Chondrocyte (in vitro differentiated cells): ENCODE measurements at places on chromosomes 4 and X. TPM values are rescaled to one million over a fixed set of nuclear protein-coding genes. Genes with fewer than 3 reads are reported as not detected.
A peak's percentile ranks its signal among the peaks of the same experiment; 100 is the strongest.

The LRPAP1 gene
- 135 to 142 TPM (median 142 TPM) in 3 replicates for total RNA-seq

- H3K27me3 ChIP-seq, result no peaks in the 10 kb centered on the region
- H3K4me3 ChIP-seq, result no peak overlapping the region
- no peak for DNase-seq
- no peak overlapping the region for H3K27ac ChIP-seq
- no peaks in the 10 kb centered on the region for H3K4me1 ChIP-seq
Observed at GRCh38 chrX:133437356-133437755, 22.1 kb upstream of the GPC4 start.

DNA sequence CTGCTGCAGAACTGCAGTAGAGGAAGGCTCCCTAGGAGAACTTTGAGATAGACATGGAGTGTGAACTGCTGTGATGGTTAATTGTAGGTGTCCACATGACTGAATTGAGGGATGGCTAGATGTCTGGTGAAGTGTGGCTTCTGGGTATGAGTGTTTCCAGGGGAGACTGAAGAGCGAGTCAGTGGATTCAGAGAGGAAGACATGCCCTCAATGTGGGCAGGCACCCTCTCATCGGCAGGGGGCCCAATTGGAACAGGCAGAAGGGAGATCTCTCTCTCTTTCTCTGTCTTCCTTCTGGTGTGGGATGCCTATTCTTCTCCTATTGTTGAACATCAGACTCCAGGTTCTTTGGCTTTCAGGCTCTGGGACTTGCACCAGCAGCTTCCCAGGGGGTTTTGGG is 304.7 kb upstream of the GATB start:
- H3K27me3 ChIP-seq, result peaks cover 15% of the 10 kb centered on the region
- DNase-seq, result no peak
- H3K4me1 ChIP-seq, result no peaks in the 10 kb centered on the region
- H3K36me3 ChIP-seq, result no peaks in the 10 kb centered on the region
- H3K4me3 ChIP-seq, result no peak overlapping the region

The ZNF827 gene
- total RNA-seq, result 23.8 to 40.9 TPM (median 27.6 TPM) in 3 replicates

The ADH1C gene
- not detected in 3 replicates for total RNA-seq

GRCh38 chrX:24387724-24388123 is 27.3 kb downstream of the SUPT20HL1 start:
- H3K4me3 ChIP-seq, result no peak overlapping the region
- peaks cover 2% of the 10 kb centered on the region for H3K4me1 ChIP-seq
- H3K36me3 ChIP-seq, result peaks cover 1% of the 10 kb centered on the region
- no peak for DNase-seq

- H3K27ac ChIP-seq, result no peak overlapping the region
- no peak overlapping the region for H3K4me3 ChIP-seq
- H3K27me3 ChIP-seq, result no peaks in the 10 kb centered on the region
Observed at GRCh38 chrX:27598312-27598711, 8.2 kb downstream of the DCAF8L2 start.

DNA sequence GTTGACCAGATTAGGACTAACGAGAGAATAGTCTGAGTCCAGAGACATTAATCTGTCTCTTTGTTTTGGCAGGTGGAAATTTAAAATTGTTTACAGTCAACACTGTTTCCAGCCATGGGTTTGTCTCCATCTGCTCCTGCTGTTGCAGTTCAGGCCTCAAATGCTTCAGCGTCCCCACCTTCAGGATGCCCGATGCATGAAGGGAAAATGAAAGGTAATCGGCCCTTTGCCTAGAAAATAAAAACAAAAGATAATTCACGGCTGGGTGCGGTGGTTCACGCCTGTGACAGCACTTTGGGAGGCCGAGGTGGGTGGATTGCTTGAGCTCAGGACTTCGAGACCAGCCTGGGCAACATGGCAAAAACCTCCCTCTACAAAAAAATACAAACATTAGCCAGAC is 815 bp downstream of the HCCS start:
- peaks cover 32% of the 10 kb centered on the region for H3K4me1 ChIP-seq
- H3K27ac ChIP-seq, result peak overlapping the region; percentile 94
- H3K4me3 ChIP-seq, result peak overlapping the region; percentile 86
- no peak for DNase-seq

DNA sequence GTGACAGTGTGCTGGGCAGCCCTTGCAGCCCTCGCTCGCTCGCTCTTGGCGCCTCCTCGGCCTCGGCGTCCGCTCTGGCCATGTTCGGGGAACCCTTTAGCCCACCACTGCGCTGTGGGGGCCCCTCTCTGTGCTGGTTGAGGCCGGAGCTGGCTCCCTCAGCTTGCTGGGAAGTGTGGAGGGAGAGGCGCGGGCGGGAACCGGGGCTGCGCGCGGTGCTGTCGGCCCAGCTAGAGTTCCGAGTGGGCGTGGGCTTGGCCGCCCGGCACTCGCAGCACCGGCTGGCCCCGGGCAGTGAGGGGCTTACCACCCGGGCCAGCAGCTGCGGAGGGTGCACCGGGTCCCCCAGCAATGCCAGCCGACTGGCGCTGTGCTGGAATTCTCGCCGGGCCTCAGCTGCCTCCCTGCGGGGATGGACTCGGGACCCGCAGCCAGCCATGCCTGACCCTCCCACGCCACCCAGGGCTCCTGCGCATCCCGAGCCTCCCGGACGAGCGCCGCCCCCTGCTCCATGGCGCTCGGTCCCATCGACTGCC is 770.1 kb upstream of the GALNTL6 start:
- no peaks in the 10 kb centered on the region for H3K4me1 ChIP-seq
- H3K4me3 ChIP-seq, result no peak overlapping the region
- H3K27me3 ChIP-seq, result no peaks in the 10 kb centered on the region
- H3K36me3 ChIP-seq, result no peaks in the 10 kb centered on the region
- DNase-seq, result peak; percentile 84

- no peak for DNase-seq
- H3K36me3 ChIP-seq, result peaks cover 6% of the 10 kb centered on the region
- H3K4me3 ChIP-seq, result no peak overlapping the region
- H3K4me1 ChIP-seq, result no peaks in the 10 kb centered on the region
Observed at GRCh38 chr4:87370068-87370467, 20.9 kb downstream of the HSD17B11 start.

DNA sequence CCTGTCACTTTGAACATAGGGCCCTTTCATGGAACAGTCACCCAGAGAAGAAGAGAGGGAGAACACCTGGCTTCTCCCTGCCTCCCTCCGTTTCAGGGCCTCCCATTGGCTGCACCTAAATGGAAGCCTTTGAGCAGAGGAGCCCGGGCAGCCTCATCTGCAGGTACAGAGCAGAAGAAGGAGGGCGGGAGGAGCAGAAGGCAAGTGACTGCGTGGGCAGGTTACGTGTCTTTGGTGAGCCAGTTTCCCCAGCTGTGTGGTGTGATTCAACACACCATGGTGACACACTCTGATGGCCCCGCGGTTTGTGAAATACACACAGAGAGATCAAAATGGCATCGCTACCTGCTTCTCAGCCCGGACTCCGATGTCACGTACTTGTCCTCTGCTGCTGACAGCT is 431 bp downstream of the C4orf50 start:
- no peaks in the 10 kb centered on the region for H3K4me1 ChIP-seq
- peaks cover 32% of the 10 kb centered on the region for H3K27me3 ChIP-seq
- peak; percentile 61 for DNase-seq

The SRPX gene
- 33.5 to 35.8 TPM (median 34.2 TPM) in 3 replicates for total RNA-seq

GRCh38 chr4:80017125-80017854 is 55.7 kb downstream of the ANTXR2 start:
- no peak overlapping the region for H3K4me3 ChIP-seq
- peaks cover 1% of the 10 kb centered on the region for H3K36me3 ChIP-seq
- DNase-seq, result no peak
- H3K27me3 ChIP-seq, result no peaks in the 10 kb centered on the region

DNA sequence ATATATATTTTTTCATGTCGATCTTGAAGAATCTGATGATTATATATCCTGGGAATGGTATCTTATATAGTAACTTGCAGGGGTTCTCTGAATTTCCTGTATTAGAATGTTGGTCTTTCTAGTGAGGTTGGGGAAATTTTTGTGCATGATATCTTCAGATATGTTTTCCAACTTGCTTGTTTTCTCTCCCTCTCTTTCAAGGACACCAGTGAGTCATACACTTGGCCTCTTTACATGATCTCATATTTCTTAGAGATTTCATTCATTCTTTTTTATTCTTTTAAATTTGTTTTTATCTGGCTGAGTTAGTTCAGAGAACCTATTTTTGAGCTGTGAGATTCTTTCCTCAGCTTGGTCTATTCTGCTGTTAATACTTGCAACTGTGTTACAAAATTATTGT is 27.2 kb upstream of the C4orf17 start:
- no peak for DNase-seq
- H3K27me3 ChIP-seq, result peaks cover 15% of the 10 kb centered on the region
- peaks cover 5% of the 10 kb centered on the region for H3K36me3 ChIP-seq
- no peaks in the 10 kb centered on the region for H3K4me1 ChIP-seq
- H3K27ac ChIP-seq, result no peak overlapping the region
- H3K4me3 ChIP-seq, result no peak overlapping the region

DNA sequence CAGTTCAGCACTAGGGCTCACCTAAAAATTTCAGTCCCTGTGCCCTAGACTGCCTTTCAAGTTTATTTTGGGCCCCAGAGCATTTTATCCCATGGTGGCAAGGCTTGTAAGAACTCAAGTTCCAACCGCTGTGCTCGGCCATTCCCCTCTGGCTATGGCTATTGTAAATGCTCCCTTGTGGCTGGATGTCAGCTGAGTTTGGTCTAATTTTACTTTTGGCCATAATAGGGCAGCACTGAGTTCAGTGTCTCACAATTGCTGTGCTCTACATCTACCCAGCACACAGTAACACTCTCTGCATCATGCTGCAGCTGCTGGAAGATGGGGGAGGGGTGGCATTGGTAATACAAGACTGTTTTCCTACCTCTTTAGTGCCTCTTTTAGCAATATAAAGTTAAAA is 210.8 kb upstream of the IRS4 start:
- no peaks in the 10 kb centered on the region for H3K4me1 ChIP-seq
- H3K27ac ChIP-seq, result no peak overlapping the region
- no peak overlapping the region for H3K4me3 ChIP-seq
- DNase-seq, result no peak
- H3K27me3 ChIP-seq, result peaks cover 2% of the 10 kb centered on the region
- no peaks in the 10 kb centered on the region for H3K36me3 ChIP-seq

GRCh38 chr4:176441594-176441993 is 121.8 kb downstream of the SPCS3 start:
- no peak overlapping the region for H3K27ac ChIP-seq
- H3K27me3 ChIP-seq, result no peaks in the 10 kb centered on the region
- no peak for DNase-seq
- H3K4me1 ChIP-seq, result peaks cover 22% of the 10 kb centered on the region
- H3K36me3 ChIP-seq, result no peaks in the 10 kb centered on the region
- no peak overlapping the region for H3K4me3 ChIP-seq

The EVC2 gene
- total RNA-seq, result 2.8 to 5.5 TPM (median 5.5 TPM) in 3 replicates

The CLDN2 gene
- total RNA-seq, result 0.07 TPM in 1 of 3 replicates, not detected in the others

- peaks cover 33% of the 10 kb centered on the region for H3K4me1 ChIP-seq
- DNase-seq, result no peak
- H3K4me3 ChIP-seq, result no peak overlapping the region
- peak overlapping the region; percentile 54 for H3K27ac ChIP-seq
Observed at GRCh38 chr4:128606173-128606572, 203.3 kb upstream of the JADE1 start.

DNA sequence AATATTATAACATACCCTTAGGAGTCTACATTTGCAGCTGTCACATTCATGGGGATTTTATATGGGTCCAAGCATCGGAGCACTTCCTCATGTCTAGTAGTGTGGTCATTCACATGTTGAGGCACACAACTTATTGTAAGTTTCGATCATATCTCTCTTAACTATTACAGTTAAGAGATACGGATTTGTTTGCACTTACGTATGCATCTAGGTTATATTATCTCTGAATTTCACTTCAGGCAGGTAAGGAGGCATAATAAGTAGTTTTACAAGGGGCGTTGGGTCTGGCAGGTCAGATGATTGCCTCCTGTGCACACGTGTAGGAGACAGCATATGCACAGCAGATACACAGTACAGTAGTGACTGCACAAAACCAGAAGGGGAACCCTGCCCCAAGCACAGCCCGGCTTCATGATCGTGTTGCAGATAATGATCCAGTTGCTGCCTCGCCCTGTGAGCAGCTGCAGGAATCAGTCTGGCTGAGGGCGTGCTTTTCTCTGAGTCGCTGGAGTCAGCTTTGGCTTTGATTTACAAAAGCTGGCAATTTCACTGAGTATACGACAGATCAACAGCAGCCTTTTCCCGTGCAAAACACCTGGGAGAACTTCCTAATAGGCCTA is 302.9 kb upstream of the GATB start:
- no peak for DNase-seq
- no peak overlapping the region for H3K4me3 ChIP-seq
- H3K36me3 ChIP-seq, result no peaks in the 10 kb centered on the region
- no peak overlapping the region for H3K27ac ChIP-seq
- H3K4me1 ChIP-seq, result no peaks in the 10 kb centered on the region

The SPACA5 gene
- total RNA-seq, result not detected in 3 replicates

The EGF gene
- 0.87 to 1.4 TPM (median 1.3 TPM) in 3 replicates for total RNA-seq

- H3K4me1 ChIP-seq, result no peaks in the 10 kb centered on the region
- DNase-seq, result no peak
- no peak overlapping the region for H3K4me3 ChIP-seq
- H3K27me3 ChIP-seq, result peaks cover 25% of the 10 kb centered on the region
Observed at GRCh38 chr4:79576429-79576753, 168.4 kb upstream of the GK2 start.

- H3K36me3 ChIP-seq, result peaks cover 3% of the 10 kb centered on the region
- no peak overlapping the region for H3K4me3 ChIP-seq
- DNase-seq, result no peak
- peaks cover 5% of the 10 kb centered on the region for H3K27me3 ChIP-seq
- no peak overlapping the region for H3K27ac ChIP-seq
- H3K4me1 ChIP-seq, result peaks cover 7% of the 10 kb centered on the region
Observed at GRCh38 chr4:141416219-141416618, 195.5 kb downstream of the ZNF330 start.

The SCML2 gene
- 2.8 to 3.3 TPM (median 3.0 TPM) in 3 replicates for total RNA-seq

GRCh38 chr4:21134994-21135393 is 434.7 kb downstream of the PACRGL start:
- H3K4me3 ChIP-seq, result no peak overlapping the region
- no peak overlapping the region for H3K27ac ChIP-seq
- H3K27me3 ChIP-seq, result peaks cover 1% of the 10 kb centered on the region
- H3K36me3 ChIP-seq, result no peaks in the 10 kb centered on the region
- no peak for DNase-seq
